Anterior cingulate cortex (tissue), 58 donors: ENCODE measurements at places on chromosomes 5 and 9.

- no peak for DNase-seq
These were observed 9.1 kb downstream of the PLAA start for GRCh38 chr9:26937816-26938371.

DNA sequence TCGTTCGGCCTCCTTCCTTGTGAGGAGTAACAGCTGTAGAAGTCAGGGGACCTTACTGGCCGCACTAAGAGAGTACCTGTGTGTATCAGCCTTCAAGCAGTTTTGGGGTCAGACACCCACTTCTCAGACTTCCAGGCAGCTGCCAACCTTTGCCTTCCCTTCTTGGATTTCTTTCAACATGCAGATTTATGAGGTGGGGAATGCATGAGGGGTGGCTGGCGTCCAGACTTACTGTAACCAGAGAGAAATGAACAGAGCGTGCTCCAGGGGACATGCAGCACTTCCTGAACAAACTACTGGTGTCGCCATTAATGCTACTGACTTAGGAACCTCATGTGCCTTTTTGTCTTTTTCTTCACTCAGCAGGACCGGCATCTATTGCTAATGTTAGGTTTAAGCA lies 46.7 kb downstream of the INSYN2B start:
- DNase-seq = no peak

DNA sequence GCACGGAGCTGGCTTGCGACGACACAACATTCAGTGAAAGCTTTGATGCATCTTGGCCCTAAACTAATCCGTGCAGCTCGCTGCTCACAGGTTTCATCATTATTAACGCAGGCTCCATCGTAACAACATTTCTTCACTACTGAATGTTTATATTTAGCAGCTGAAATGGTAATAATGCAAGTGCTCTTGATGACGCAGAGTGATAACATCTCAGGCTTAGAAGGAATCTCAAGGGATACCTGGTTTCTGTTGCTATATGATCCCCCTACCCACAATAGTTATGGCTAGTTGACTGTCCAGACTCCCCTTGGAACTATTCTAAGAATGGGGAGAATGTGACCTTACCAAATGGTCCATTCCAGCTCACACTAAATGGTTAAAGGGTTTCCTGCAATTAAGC lies 36.2 kb downstream of the C5 start:
- no peak for DNase-seq

DNA sequence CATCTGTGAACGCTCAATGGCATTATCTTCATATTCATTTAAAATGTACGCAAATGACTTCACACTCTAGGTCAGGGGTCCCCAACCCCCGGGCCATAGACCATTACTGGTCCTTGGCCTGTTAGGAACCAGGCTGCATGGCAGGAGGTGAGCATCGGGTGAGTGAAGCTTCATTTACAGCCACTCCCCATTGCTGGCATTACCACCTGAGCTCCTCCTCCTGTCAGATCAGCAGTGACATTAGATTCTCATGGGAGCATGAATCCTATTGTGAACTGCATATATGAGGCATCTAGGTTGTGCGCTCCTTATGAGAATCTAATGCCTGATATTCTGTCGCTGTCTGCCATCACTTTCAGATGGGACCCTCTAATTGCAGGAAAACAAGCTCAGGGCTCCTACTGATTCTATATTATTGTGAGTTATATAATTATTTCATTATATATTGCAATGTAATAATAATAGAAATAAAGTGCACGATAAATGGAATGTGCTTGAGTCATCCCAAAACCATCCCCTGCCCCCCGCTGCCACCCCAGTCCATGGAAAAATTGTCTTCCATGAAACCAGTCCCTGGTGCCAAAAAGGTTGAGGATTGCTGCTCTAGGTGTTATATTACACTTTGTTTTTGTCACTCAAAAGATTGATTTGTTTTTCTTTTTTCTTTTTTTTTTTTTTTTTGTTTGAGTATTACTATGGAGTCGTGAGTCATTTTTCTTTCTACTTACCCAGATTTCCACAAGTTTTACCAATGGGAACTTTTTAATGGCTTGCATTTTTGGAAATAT lies 127.2 kb downstream of the DOCK8 start:
- no peak for DNase-seq

DNA sequence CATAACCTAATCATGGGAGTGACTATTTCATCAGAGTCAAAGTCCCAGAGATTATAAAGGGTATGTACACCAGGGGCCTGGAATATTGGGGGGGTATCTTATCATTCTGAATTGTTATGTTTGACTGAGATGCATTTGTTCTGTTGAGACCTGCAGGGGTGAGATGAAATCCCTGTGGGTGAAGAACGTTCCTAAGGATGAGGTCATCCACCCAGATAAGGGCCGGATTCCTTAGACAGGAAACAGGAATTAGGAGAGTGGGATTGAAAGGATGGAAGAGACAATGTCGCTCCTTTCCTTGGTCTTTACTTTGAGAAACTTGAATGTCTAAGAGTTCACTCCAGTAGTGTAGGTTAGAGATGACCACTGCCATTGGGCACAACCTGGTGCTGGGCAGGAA lies 54.7 kb downstream of the GAS1 start:
- DNase-seq = no peak
